ENCODE measurements at places on chromosomes 7 and 10.

DNA sequence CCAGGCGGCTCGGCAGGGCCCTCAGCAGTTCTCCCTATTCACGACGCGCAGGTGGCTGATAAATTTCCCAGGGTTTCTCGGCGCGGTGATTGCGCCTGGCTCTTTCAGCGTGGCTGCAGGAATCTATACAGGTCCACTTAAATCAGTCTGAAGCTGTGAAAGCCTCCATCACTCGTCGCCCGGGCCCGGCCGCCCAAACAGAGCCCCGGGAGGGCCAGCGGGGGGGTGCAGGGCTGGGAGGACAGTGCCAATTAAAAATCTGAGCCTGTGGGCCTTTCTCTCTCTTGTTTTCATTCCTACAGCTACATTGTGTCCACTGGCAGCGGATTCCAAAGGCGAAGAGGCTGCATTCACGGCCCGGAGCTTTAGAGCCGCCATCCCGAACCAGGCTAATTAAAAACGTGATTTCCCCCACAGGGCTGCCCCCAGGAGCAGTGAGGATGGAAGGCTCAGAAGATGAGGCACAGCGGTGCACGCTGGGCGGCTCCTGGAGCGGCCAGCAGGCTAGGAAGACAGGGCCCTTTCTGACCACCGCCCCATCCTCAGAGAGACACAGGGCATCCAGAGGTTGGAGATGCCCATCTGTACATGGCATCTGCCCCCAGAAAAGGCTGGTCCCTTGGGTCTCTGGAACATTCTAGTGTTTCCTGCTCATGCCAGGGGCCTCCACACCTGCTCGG, 100.7 kb downstream of the FAM53B start:
- DNase-seq: no peak

DNA sequence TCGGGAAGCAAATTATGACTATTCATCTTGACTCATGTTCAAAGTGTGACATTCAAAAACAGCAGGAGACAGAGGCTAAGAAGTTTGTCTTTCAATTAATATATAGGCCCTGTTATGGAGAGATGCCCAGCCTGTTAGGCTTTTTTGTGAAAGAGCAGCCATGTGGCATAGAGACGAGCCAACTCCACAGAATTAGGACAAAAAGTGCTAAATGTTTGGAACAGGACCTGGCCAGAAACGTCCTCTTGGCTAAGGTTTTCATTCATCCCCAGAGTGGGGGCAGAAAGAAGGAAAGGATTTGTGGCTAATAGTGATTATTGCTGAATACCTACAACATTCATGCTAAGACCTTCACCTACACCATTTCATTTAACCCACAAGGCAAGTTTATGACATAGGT, 324.7 kb upstream of the NPVF start:
- no peak for DNase-seq

- no peak for DNase-seq
These were observed 5.3 kb downstream of the GNG11 start for GRCh38 chr7:93926800-93927199.

DNA sequence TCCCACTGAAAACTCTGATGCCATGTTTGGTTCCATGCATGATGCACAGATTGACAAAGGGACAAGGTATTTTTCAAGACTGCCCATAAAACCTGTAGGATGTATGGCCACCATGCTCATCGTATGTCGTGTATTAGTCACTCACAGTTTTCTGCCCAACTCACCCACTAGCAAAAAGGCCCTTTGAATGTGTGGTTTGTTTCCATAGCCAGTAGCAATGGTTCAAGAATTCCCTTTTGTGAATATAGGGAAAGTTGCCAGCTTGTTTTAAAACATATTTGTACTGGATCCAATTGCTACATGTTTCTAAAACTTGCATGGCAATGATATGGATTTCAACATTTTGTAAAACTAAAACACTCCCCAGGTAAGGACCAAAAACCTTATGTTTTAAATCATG, 280.9 kb upstream of the YAE1 start:
- DNase-seq: no peak

- peak; percentile 92 for DNase-seq
These were observed 5.5 kb downstream of the CREB3L2 start for GRCh38 chr7:137996386-137996851.

DNA sequence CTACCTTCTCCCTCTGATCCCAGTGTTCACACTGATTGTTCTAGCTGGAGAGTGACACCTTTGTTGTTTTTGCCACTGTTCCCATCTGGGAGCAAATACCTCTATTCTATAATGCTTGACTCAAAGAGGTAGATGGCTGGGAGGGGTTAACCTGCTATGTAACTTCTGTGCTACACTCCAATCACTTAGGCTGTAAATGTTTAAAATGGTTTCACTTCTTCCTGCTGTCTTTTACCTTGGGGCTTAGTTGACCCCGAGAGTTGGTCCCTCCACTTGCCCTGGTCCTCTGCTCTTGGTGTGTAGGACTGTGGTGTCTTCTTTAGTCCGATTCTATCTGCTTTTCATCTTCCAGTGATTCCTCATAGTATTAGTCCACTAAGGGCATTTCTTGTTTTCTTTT, 22.3 kb downstream of the KLHDC10 start:
- DNase-seq: no peak

DNA sequence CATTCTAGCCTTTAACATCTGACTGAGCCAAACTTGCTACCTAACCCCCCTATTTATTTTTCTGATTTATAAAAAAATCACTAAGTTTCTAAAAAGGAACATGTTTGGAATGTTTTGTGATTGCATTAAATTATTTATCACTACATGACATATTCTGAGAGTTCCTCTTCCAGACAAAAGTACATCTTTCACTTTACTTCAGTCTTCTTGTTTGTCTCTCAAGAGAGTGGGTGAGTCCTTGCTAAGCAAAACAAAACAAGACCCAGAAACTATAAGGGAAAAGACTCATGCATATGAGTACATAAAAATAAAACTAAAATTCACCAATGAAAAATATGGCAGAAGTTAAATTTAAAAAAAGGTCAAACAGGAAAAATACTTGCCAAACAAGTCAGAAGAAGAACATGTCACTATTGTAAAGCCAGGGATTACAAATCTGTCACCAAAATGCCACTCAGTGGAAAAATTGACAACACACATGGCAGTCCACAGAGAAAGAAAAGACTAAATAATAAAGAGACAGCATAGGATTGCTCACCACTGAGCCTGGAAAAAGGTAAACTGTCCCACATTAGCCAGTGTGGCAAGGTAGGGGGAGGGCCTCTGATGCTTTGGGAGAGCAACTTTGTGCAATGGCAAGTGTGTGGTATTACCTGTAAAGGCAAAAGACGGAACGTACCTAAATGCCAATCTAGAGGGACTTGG, 166.7 kb upstream of the ZNF32 start:
- DNase-seq: no peak

DNA sequence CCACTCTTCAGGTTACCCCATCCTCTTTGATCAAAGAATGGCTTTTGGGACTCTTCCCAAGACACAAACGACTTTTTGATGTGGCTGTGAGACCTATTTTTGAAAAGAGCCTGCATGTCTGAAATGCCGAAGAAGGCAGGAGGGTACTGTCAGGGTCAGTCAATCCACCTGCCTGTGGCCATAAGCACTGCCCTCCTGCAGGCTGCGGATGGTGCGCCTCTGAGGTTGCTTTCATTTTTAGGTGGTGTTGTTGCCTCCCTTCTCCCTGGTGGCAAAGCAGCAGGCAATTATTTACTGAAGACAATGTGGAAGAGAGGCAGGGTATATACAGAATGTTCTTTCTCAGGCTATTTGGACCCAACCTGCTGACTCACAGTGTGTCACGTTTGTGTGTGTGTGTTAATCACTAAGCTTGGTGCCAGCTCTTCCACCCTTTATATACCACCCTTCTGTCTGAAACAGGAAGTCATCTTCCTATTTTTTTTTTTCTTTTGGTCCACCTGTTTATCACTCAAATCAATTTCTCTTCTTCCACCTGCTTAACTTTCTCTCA, 1421.2 kb upstream of the CELF2 start:
- no peak for DNase-seq

Data from Kasumi-1 (cell line).